ENCODE measurements at places on chromosomes 13 and 19.

GRCh38 chr13:108463340-108463739 lies 166.1 kb upstream of the MYO16 start:
- DNase-seq = no peak

GRCh38 chr13:35393886-35394285 lies 82.6 kb downstream of the MAB21L1 start:
- DNase-seq = no peak

GRCh38 chr13:30110301-30111070 lies 196.9 kb downstream of the KATNAL1 start:
- DNase-seq = no peak

- no peak for DNase-seq
Measured at GRCh38 chr13:107835339-107836018, 379.9 kb downstream of the LIG4 start.
